HS-5 (cell line): ENCODE measurements at places on chromosomes 2 and 18.

- DNase-seq, result no peak
Observed at GRCh38 chr2:10079870-10080535, at the start of gene CYS1. Gene CYS1 (minus strand): TSS chr2:10080411. CDS start chr2:10080223, 188 bp downstream.

DNA sequence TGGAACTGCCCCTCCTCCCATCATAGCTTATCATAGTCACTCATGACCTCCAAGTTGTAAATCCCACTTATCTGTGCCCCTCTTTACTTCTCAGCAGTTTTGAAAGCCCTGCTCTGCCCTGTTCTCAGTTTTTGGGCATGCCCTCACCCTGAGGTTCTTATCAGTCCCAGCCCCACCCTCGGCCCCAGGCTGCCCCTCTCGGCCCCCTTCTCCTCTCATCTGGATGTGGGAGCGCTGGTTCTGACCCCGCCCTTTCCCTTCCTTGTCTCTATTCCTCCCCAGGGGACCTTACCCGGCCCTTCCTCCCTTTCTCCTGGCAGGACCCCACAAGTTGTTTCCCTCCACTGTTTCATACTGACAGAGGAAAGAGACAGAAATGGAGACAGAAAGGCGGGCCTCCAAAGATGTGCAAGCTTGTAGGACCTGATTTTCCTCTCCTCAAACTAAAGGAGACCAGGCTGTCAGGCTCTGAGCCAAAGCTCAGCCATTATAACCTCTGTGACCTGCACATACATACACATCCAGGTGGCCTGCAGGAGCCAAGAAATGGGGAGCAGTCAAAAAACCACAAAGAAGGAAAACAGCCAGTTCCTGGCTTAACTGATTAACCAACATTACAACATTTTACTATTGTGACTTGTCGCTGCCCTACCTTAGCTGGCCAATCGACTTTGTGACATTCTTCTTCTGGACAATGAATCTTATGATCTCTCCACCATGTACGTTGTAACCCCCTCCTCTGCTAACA lies 171.0 kb upstream of the HS6ST1 start:
- DNase-seq, result no peak

- DNase-seq, result no peak
Observed at GRCh38 chr18:75183973-75184493, 24.9 kb downstream of the PTGR3 start.

GRCh38 chr2:71681626-71682025 lies 228.3 kb downstream of the DYSF start:
- no peak for DNase-seq

GRCh38 chr2:218998414-218999002 lies 5.3 kb upstream of the CRYBA2 start:
- no peak for DNase-seq

- DNase-seq, result no peak
Observed at GRCh38 chr2:169513926-169514325, 4.4 kb downstream of the KLHL41 start.

- no peak for DNase-seq
Observed at GRCh38 chr2:30408961-30409387, 38.1 kb upstream of the LCLAT1 start.

GRCh38 chr2:216418981-216419380 lies 6.7 kb downstream of the SMARCAL1 start:
- no peak for DNase-seq

DNA sequence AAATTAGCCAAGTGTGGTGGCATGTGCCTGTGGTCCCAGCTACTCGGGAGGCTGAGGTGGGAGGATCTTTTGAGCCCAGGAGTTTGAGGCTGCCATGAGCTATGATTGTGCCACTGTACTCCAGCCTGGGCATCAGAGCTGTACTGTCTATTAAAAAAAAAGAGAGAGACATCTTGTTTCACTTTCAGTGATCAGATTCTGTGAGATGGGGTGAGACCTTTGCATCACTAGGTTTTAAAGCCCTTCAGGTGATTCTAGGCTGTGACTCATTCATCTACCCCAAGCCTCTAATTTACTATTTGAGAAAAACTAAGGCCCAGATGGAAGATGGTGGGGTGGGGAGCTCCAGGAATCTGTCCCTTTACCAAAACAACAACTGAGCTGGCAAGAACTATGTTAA lies 7.1 kb downstream of the C2orf92 start:
- DNase-seq, result no peak
